ENCODE measurements at places on chromosomes 6 and 20. TPM values are rescaled to one million over a fixed set of nuclear protein-coding genes. Genes with fewer than 3 reads are reported as not detected.
A peak's percentile ranks its signal among the peaks of the same experiment; 100 is the strongest.

DNA sequence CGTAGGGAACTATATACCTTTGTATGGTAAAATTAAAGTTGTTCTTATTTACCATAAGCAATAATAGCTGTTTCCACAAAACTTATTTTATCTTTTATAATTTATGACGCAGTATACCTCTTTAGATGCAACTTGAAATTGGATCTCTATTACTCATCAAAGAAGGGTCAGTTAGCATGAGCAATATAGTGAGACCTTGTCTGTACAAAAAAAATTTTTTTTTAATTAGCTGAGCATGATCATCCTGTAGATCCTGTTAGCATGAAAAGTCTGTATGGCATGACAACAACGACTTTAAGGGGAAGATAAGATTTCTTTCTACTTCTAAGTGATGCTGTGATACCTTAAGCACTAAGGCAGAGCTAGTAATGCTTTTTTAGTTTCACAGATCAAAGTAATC, 5.9 kb downstream of the ALDH5A1 start:
- DNase-seq, result no peak
- H3K36me3 ChIP-seq, result peaks cover 15% of the 10 kb centered on the region
- no peak overlapping the region for H3K4me3 ChIP-seq
- no peaks in the 10 kb centered on the region for H3K27me3 ChIP-seq
- peaks cover 5% of the 10 kb centered on the region for H3K4me1 ChIP-seq

DNA sequence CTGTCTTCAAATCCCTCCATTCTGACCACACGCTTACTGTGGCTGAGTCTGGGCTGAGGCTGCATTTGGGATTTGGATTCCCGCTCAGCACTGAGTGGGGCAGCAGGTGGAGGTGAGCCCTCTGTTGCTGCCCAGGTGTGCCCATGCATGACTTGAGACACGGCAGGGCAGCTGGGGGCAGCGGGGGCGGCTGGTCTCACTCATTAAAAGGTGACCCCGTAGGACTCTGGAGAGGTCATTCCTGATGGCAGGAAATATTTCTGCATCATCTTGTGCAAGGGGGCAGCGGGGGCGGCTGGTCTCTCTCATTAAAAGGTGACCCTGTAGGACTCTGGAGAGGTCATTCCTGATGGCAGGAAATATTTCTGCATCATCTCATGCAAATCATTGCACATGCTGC, 49.8 kb downstream of the SMOC2 start:
- no peak for DNase-seq
- no peaks in the 10 kb centered on the region for H3K36me3 ChIP-seq
- no peaks in the 10 kb centered on the region for H3K27me3 ChIP-seq
- H3K4me1 ChIP-seq, result no peaks in the 10 kb centered on the region
- no peak overlapping the region for H3K4me3 ChIP-seq
- H3K27ac ChIP-seq, result no peak overlapping the region

OPN5 gene
- total RNA-seq, result not detected

DNA sequence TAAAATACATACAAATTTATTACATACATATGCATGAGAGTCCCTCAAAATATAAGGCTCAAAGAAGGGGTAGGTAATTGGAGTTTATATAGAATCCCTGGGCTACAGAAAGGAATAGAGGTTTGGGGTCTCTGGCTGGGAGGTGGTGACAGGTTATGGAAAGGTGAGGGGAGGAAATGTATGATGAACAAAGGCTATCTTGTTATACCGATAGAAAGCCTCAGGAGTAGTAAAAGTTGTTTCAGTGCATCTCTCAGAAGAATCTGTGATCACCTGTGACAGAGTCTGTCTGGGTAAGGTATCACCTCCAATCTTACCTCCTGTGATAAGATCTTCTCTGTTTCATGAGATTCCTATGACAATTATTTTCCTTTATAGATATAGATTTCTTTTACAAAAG, 252.9 kb upstream of the AGPAT4 start:
- H3K27ac ChIP-seq, result no peak overlapping the region
- no peaks in the 10 kb centered on the region for H3K27me3 ChIP-seq
- H3K4me1 ChIP-seq, result no peaks in the 10 kb centered on the region
- H3K4me3 ChIP-seq, result no peak overlapping the region
- H3K36me3 ChIP-seq, result no peaks in the 10 kb centered on the region

GRCh38 chr6:3926150-3926482, 76.9 kb downstream of the FAM50B start:
- DNase-seq, result no peak
- H3K27me3 ChIP-seq, result no peaks in the 10 kb centered on the region
- H3K4me1 ChIP-seq, result peaks cover 4% of the 10 kb centered on the region
- no peak overlapping the region for H3K4me3 ChIP-seq
- H3K36me3 ChIP-seq, result no peaks in the 10 kb centered on the region

LY86 gene
- total RNA-seq, result not detected

DNA sequence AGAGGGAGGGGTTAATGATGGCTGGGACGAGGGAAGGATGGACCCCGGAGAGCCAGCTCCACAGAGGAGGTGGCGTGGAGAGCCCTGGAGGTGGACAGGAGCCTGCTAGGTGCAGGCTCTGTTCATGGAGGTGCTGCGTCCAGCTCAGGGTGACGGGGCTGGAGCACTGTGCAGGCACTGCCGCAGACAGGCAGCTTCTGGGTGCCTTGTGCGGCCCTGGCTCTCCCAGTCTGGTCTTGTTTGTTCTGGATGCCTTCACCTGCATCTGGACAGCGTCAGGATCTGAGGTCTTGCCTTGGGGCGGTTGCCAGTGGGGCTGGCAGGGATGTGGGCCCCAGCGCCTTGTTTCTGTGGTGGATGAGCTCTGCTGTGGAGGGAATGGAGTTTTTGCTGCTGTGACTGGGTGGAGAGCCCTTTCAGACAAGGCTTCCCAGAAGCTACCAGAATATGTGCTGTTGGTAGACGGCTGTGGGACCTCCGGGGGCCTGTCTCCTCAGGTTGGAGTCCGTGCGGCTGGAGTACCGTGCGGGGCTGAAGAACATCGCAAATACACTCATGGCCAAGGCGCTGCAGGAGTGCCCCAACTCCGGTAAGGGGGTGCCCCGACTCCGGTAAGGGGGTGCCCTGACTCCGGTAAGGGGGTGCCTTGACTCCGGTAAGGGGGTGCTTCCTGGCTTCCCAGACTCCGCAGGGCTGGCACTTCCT, 7.8 kb upstream of the C20orf204 start:
- H3K4me3 ChIP-seq, result no peak overlapping the region
- H3K27me3 ChIP-seq, result no peaks in the 10 kb centered on the region
- peaks cover 100% of the 10 kb centered on the region for H3K36me3 ChIP-seq

GRCh38 chr20:17995967-17996819, 27.4 kb downstream of the MGME1 start:
- no peaks in the 10 kb centered on the region for H3K36me3 ChIP-seq
- no peak overlapping the region for H3K27ac ChIP-seq
- H3K4me3 ChIP-seq, result peak overlapping the region; percentile 4
- H3K27me3 ChIP-seq, result no peaks in the 10 kb centered on the region

DNA sequence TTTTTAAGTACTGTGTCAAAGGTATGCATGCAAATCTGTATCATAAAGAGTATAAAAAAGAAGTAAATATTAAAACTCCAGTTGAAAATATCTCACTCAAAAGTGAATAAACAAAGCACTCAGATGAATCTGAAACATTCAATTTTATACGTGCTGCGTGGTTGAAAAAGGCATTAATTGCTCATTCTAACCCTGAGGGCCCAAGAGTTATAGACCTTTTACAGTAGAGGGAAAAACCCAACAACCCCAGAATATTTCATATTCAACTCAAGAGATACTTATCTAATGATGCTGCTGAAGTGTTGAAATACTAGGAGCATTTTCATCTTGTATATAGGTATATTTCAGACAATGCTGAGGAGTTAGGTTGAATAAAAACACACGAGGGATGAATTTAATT, 862.8 kb upstream of the CITED2 start:
- no peak overlapping the region for H3K4me3 ChIP-seq
- DNase-seq, result no peak
- no peaks in the 10 kb centered on the region for H3K4me1 ChIP-seq
- H3K27ac ChIP-seq, result no peak overlapping the region
- no peaks in the 10 kb centered on the region for H3K27me3 ChIP-seq

GRCh38 chr6:45105170-45105820, 222.8 kb upstream of the RUNX2 start:
- no peak for DNase-seq
- H3K36me3 ChIP-seq, result no peaks in the 10 kb centered on the region
- H3K27ac ChIP-seq, result no peak overlapping the region

DNA sequence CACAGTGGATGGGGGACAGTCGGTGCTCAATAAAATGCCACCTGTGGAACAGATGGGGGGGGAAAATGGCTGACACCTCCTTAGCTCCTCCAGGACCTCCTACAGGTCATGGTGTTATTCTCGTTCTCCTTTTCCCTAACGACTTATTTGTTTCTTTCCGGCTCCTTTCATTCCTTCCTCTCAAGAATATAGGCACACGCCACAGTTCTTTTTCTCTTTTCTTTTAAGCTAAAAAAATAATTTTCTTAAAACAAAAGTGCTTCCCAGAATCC, 1.4 kb upstream of the RNASET2 start:
- no peak for DNase-seq
- peak overlapping the region; percentile 86 for H3K27ac ChIP-seq
- H3K4me3 ChIP-seq, result no peak overlapping the region
- H3K36me3 ChIP-seq, result no peaks in the 10 kb centered on the region
- no peaks in the 10 kb centered on the region for H3K27me3 ChIP-seq

DNA sequence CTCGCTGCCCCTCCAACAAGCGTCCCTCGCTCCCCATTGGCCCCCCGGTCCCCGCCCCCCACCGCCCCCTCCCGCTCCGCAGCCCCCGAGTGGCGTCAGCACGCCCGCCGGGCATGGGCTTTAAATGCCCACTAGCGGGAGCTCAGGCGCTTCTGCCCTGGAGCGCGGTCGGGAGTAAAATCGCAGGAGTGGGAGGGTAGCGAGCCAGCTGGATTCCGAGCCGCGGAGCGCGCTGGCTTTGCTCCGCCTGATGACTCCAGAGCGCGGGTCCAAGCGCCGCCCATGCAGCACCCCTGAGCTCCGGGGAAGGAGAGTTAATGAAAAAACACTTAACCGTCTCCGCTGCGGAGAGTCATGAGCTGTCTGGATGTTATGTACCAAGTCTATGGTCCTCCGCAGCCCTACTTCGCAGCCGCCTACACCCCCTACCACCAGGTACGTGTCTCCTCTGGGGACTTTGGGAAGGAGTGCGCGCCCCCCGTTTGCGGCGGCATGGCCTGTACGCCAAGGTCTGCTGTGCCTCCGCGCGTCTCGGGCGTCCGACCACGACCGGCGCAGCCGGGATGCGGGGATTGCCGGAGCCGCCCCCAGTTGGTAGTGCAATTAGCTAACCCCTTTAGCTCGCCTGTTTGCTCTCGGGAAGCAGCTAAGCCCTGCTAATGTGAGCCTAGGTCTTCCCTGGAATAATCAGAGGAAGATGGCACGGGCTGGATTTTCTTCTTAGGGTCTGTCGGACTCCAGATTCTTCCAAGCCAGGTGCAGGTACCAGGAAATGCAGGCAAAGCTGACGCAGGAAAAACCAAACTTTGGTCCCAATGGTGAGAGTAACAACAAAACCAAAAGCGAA, at the start of gene VGLL2:
Gene VGLL2 (plus strand): TSS at position 149 of the 847 bp plus-strand sequence. CDS start 206 bp downstream, at position 355.
- H3K4me1 ChIP-seq, result peaks cover 2% of the 10 kb centered on the region
- no peak within 1 kb of the TSS for H3K27ac ChIP-seq
- H3K4me3 ChIP-seq, result peak within 1 kb of the TSS; percentile 51
- DNase-seq, result no peak
- peaks cover 19% of the 10 kb centered on the region for H3K27me3 ChIP-seq

PTK7 gene
- 34.9 TPM for total RNA-seq

DNA sequence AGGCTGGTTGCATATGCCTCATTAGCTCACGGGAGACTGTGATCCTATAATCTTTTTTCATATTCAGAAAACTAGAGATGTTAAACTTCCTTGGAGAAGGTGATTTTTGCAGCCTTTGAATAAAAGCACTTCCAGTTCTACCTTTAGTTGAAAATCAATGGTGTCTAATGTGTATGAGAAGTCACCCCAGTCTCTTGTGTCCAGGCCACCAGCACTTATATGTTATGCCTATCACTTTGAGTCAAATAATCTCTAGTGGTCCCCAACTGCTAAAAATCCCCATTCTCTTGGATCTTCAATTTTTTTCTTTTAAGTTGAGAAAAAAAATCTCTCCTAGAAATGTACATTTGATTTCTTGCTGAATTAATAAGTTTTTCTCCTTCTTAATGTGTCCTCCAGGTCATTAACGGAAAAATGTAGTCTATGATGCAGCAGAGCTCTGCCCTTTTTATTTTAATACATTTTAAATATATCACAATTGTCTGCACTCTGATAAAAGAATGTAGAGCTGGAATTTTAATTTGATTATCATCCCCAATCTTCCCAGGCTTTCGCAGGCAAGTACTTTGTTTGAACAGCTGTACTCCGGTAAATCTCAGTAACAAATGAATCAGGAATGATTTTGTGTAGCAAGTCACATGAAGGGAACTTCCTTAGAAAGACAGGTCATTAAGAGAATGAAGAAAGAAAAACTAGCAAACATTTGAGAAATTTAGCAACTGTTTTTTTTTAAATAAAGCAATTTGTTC, 147.0 kb downstream of the SOX4 start:
- H3K4me3 ChIP-seq, result no peak overlapping the region
- no peaks in the 10 kb centered on the region for H3K27me3 ChIP-seq
- H3K4me1 ChIP-seq, result peaks cover 6% of the 10 kb centered on the region
- H3K36me3 ChIP-seq, result no peaks in the 10 kb centered on the region

GRCh38 chr6:26225848-26226578, 138.8 kb downstream of the HFE start:
- DNase-seq, result no peak
- no peaks in the 10 kb centered on the region for H3K4me1 ChIP-seq
- H3K36me3 ChIP-seq, result no peaks in the 10 kb centered on the region
- H3K27me3 ChIP-seq, result no peaks in the 10 kb centered on the region

DNA sequence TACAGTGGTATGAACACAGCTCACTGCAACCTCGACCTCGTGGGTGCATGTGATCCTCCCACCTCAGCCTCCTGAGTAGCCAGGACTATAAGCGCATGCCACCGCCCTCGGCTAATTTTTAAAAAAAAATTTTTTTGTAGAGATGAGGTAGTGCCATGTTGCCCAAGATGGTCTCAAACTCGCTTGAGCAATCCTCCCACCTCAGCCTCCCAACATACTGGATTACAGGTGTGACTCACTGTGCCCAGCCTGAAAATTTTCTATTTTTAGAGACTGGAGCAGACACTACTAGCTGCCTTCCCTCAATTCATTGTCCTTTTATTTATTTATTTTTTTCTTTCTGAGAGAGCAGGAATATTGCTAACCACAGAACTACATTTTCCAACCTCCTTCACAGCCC, 20.3 kb upstream of the GTF3C6 start:
- H3K27me3 ChIP-seq, result no peaks in the 10 kb centered on the region
- no peak overlapping the region for H3K27ac ChIP-seq
- no peaks in the 10 kb centered on the region for H3K36me3 ChIP-seq
- DNase-seq, result no peak

DNA sequence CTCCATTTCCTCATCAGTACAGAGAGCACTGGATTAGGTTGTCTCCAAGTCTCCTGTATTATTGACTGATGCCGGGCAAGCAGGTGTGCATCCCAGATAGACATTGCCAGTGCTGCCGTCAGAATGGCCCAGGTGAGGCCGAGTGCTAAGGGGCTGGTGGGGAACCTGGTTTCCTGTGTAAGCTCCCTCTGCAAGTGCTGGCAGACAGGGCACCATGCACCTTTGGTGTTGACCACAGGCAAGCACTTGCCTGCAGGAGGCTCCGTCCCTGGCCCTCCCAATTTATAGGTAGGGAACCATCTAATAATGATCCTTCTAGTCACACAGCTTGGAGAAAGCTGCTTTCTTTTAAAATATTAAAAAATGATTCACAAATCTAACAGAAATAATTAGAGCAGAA, 747 bp downstream of the GABRR1 start:
- no peaks in the 10 kb centered on the region for H3K4me1 ChIP-seq
- no peaks in the 10 kb centered on the region for H3K27me3 ChIP-seq
- H3K4me3 ChIP-seq, result no peak overlapping the region
- H3K27ac ChIP-seq, result no peak overlapping the region
- no peaks in the 10 kb centered on the region for H3K36me3 ChIP-seq

IL17F gene
- total RNA-seq, result not detected

Measured in ascending aorta (tissue), 2 donors.